Upper lobe of right lung (tissue), 1 donor: ENCODE measurements at places on chromosomes 12 and 14. TPM values are rescaled to one million over a fixed set of nuclear protein-coding genes. Genes with fewer than 3 reads are reported as not detected.

DNA sequence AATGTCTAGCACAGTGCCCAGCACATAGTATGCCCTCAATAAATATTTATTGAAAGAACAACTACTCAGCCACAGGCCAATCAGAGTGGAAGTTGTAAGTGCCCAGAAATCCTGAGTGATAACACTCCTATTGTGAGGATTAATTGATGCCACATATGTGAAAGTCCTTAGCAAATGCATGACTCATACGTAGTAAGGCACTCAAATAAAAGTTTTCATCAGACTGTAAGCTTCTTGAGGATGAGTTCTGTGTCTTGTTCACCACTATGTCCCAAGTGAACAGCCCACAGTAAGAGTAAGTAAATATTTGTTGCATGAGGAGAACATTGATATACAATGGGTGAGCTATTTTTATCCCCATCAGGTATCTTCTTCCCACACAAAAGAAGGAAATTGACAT is 24.7 kb upstream of the ANO6 start:
- H3K4me3 ChIP-seq: no peak overlapping the region
- no peaks in the 10 kb centered on the region for H3K27me3 ChIP-seq
- H3K36me3 ChIP-seq: no peaks in the 10 kb centered on the region
- H3K27ac ChIP-seq: no peak overlapping the region

NDUFA12 gene
- 71.8 TPM for total RNA-seq

DNA sequence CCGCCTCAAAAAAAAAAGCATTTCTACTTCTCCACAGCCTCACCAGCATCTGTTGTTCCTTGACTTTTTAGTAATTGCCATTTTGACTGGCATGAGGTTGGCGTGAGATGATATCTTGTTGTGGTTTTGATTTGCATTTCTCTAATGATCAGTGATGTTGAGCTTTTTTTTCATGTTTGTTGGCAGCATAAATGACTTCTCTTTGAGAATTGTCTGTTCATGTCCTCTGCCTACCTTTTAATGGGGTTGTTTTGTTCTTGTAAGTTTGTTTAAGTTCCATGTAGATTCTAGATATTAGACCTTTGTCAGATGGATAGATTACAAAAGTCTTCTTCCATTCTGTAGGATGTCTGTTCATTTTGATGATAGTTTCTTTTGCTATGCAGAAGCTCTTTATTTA is 182.9 kb downstream of the FOXG1 start:
- no peaks in the 10 kb centered on the region for H3K36me3 ChIP-seq
- no peaks in the 10 kb centered on the region for H3K4me1 ChIP-seq
- no peak overlapping the region for H3K4me3 ChIP-seq
- H3K27ac ChIP-seq: no peak overlapping the region
- H3K27me3 ChIP-seq: no peaks in the 10 kb centered on the region

- no peak for DNase-seq
- no peaks in the 10 kb centered on the region for H3K36me3 ChIP-seq
- H3K27ac ChIP-seq: no peak overlapping the region
- no peaks in the 10 kb centered on the region for H3K4me1 ChIP-seq
- no peaks in the 10 kb centered on the region for H3K27me3 ChIP-seq
Measured at GRCh38 chr12:48441069-48441468, 31.3 kb upstream of the ANP32D start.

DNA sequence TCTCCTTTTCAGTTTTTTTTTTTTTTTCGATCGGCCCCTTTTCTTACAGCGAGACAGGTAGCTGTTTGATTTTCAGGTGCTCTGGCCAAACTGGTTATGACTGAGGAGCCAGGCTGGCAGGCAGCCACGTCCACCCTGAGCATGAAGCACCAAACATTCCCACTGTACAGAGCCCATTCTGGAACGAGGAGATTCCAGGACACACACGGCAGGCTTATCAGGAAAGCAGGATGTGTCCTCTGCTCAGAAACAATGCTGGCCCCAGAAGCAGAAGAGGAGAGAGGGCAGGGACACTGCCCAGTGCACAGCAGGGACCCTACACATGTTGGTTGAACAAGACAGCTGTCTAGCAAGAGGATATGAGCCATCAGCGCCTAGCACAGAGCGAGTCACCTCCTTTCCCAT is 3.7 kb upstream of the KRT2 start:
- peaks cover 6% of the 10 kb centered on the region for H3K27me3 ChIP-seq
- DNase-seq: no peak
- no peaks in the 10 kb centered on the region for H3K4me1 ChIP-seq
- no peak overlapping the region for H3K27ac ChIP-seq

DNA sequence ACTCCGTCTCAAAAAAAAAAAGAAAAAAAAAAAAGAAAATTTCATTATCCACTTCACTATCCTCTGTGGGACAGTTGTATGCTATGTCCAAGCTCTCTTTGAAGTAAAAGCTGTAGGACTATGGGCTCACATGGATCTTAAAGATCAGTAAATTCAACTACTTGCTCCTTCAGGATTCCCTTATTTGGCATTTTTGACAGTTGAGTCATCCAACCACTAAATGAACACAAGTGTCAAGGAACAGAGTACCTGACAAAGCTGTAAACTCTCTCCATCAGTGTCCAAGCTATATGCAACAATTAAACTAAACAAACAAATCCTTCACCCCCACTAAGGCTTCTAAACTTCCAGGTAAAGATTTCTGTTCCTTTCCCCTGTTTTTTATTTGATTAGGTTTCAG is 177.0 kb downstream of the CEP128 start:
- H3K27me3 ChIP-seq: no peaks in the 10 kb centered on the region
- no peak overlapping the region for H3K4me3 ChIP-seq
- no peaks in the 10 kb centered on the region for H3K4me1 ChIP-seq
- H3K36me3 ChIP-seq: no peaks in the 10 kb centered on the region
- no peak for DNase-seq

RNF10 gene
- 190 TPM for total RNA-seq

- no peaks in the 10 kb centered on the region for H3K36me3 ChIP-seq
- H3K4me1 ChIP-seq: no peaks in the 10 kb centered on the region
- no peak for DNase-seq
- peaks cover 3% of the 10 kb centered on the region for H3K27me3 ChIP-seq
- H3K27ac ChIP-seq: no peak overlapping the region
Measured at GRCh38 chr12:3293446-3294161, 197.4 kb upstream of the PRMT8 start.

DNA sequence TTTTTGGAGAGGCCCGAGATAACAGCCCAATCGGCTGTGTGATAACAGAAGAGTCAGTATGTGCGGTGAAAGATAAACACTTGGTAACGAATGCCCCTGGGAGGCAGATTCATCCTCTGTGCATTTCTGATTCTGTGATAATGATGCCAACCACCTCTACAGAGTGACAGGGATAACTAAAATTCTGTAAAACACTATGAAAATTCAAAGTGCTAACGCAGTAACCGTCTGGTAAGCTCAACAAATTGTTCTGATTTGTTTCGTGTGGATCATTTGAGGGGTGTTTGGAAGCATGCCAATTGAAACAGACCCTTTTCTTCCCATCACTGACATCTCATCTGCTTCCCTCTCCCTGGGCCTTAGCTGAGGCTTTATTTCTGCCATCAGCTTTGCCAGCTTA is 76.3 kb downstream of the ESR2 start:
- H3K27ac ChIP-seq: peak overlapping the region; percentile 2
- peaks cover 88% of the 10 kb centered on the region for H3K36me3 ChIP-seq
- peaks cover 11% of the 10 kb centered on the region for H3K4me1 ChIP-seq

DNA sequence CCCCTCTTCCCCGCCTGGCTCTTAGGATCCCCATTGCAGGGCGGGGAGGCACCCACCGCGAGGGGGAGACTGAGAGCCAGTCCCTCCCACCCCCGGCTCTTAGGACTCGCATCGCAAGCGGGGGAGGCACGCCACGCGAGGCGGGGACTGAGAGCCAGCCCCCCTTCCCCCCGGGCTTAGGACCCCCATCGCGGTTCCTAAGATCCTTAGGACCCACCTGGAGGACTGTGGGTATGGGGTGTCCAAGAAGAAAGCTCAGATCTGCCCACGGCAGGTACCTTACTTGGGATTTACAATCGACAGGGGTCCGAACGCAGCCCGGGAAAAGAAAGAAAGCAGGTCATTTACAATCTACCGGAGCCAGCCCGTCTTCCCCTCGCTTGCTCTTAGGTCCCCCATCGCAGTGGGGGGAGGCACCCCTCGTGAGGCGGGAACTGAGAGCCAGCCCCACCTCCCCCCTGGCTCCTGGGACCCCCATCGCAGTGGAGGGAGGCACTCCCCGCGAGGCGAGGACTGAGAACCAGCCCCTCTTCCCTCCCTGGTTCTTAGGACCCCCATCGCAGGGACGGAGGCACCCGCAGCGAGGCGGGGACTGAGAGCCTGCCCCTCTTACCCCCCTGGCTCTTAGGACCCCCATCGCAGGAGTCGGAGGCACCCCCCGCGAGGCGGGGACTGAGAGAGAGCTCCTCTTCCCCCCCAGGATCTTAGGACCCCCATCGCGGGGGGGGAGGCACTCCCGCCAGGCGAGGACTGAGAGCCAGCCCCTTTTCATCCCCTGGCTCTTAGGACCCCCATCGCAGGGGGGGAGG is 43.7 kb downstream of the DDX11 start:
- H3K27ac ChIP-seq: no peak overlapping the region
- H3K36me3 ChIP-seq: no peaks in the 10 kb centered on the region
- peak overlapping the region; percentile 42 for H3K4me3 ChIP-seq
- H3K4me1 ChIP-seq: peaks cover 11% of the 10 kb centered on the region
- DNase-seq: no peak
- peaks cover 35% of the 10 kb centered on the region for H3K27me3 ChIP-seq

GRCh38 chr12:105765053-105766014 is 373.4 kb downstream of the NUAK1 start:
- H3K27me3 ChIP-seq: no peaks in the 10 kb centered on the region
- H3K36me3 ChIP-seq: no peaks in the 10 kb centered on the region
- H3K4me3 ChIP-seq: no peak overlapping the region
- no peaks in the 10 kb centered on the region for H3K4me1 ChIP-seq

DNA sequence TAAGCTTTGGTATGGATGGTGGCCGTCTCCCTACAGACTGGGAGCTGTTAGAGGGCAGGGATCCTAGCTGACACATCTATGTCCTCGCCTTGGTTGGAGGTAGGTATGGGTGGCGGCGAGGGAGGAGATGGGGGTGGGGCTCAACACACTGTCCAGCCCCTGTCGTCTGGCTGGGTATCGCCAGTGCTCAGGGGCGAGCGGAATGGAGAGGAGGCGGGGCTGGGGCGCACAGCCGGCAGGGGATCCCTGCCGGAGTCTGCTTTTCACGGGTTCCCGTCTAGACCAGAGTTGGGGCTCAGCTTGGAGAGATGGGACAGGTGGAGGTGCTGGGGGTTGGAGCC is 16.1 kb downstream of the TAMALIN start:
- H3K36me3 ChIP-seq: no peaks in the 10 kb centered on the region
- no peak for DNase-seq
- H3K4me3 ChIP-seq: peak overlapping the region; percentile 48
- no peaks in the 10 kb centered on the region for H3K27me3 ChIP-seq
- H3K27ac ChIP-seq: peak overlapping the region; percentile 42

- no peak for DNase-seq
- H3K27ac ChIP-seq: no peak overlapping the region
- H3K36me3 ChIP-seq: no peaks in the 10 kb centered on the region
- H3K4me3 ChIP-seq: no peak overlapping the region
- no peaks in the 10 kb centered on the region for H3K4me1 ChIP-seq
- H3K27me3 ChIP-seq: no peaks in the 10 kb centered on the region
Measured at GRCh38 chr12:94225506-94225905, 77.1 kb downstream of the PLXNC1 start.

GRCh38 chr12:28027947-28028724 is 55.6 kb upstream of the PTHLH start:
- no peak overlapping the region for H3K4me3 ChIP-seq
- H3K4me1 ChIP-seq: no peaks in the 10 kb centered on the region
- H3K27me3 ChIP-seq: no peaks in the 10 kb centered on the region
- H3K27ac ChIP-seq: no peak overlapping the region
- no peak for DNase-seq

GRCh38 chr12:24679126-24679525 is 269.8 kb downstream of the BCAT1 start:
- no peaks in the 10 kb centered on the region for H3K27me3 ChIP-seq
- no peaks in the 10 kb centered on the region for H3K36me3 ChIP-seq
- DNase-seq: no peak
- H3K4me1 ChIP-seq: no peaks in the 10 kb centered on the region
- H3K4me3 ChIP-seq: no peak overlapping the region

DNA sequence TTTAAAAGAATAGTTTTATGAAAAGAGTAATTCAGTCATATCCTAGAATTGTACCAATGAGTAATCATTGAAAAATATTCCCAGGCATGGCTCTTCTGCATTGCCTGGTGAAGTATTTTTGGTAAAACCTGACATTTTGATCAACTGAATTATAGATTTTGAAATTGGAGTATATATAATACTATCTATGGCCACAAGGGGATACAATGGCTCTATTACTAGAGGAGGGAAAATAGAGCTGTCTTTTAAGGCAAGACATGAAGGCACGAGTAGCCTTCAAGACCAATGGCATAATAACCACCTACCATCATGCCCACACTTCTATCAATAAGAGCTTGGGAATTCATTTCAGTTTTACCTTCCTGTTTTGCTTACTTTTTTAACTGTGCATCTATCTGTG is 1241.4 kb upstream of the TMEM132C start:
- no peak overlapping the region for H3K27ac ChIP-seq
- no peak overlapping the region for H3K4me3 ChIP-seq
- DNase-seq: no peak
- no peaks in the 10 kb centered on the region for H3K4me1 ChIP-seq
- H3K27me3 ChIP-seq: no peaks in the 10 kb centered on the region

DNA sequence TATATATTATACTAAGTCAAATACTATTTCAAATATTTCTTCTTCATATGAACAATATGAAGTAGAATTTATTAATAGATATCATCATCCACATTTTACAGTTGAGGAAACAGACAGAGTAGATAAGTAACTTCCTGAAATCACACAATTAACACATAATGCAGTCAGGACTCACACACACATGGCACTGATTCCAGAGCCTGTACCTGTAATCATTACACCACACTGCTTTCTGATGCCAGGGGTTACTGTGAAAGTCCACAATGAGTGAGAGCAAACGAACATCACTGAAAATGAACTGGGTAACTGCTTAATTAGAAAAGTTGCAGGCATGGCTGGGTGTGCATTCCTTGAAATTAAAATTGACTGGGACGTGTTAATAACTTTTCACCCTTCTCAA is 169.3 kb upstream of the IFNG-AS1 start:
- no peaks in the 10 kb centered on the region for H3K4me1 ChIP-seq
- H3K4me3 ChIP-seq: no peak overlapping the region
- no peak overlapping the region for H3K27ac ChIP-seq
- H3K27me3 ChIP-seq: no peaks in the 10 kb centered on the region
- DNase-seq: no peak
- no peaks in the 10 kb centered on the region for H3K36me3 ChIP-seq

DNA sequence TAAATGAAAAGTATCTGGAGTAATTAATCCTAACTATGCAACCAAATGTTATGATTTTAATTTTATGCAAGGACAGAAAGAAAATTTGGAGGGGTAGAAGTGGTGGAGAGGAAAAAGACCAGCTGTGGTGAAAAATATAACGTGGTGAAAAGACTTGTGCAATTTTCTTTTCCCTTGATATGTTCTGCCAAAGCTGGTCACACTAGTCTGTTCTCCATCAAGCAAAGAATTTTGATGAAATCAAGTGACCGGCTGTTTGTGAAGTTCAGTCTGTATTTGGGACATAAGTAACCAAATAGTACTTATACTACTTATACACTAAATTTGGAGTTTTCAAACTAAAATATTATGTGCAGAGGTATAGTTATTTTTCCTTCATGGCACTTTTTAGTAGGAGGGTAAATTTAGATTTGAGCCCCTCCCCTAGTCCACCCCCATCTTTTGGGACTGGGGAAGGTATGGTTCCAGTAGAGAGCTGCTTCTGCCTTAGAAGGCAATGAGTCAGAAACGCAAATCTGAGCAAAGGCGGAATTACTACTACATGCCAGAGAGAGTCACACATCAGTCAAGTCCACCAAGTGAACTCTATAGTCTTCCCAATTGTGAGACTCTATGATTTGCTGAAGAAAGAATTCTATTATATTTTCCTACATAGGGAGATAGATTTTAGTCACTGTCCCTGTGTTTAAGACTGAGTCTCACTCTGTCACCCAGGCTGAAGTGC is 229.7 kb downstream of the SLC25A21 start:
- H3K27me3 ChIP-seq: no peaks in the 10 kb centered on the region
- no peak overlapping the region for H3K4me3 ChIP-seq
- no peaks in the 10 kb centered on the region for H3K36me3 ChIP-seq
- no peak for DNase-seq
